Activated naive CD8-positive, alpha-beta T cell treated with anti-CD3 and anti-CD28 coated beads for 36 hours (primary cell): ENCODE measurements at places on chromosomes 4 and X.
A peak's percentile ranks its signal among the peaks of the same experiment; 100 is the strongest.

GRCh38 chrX:134670134-134670924, 12.1 kb upstream of the PLAC1 start:
- DNase-seq: no peak

DNA sequence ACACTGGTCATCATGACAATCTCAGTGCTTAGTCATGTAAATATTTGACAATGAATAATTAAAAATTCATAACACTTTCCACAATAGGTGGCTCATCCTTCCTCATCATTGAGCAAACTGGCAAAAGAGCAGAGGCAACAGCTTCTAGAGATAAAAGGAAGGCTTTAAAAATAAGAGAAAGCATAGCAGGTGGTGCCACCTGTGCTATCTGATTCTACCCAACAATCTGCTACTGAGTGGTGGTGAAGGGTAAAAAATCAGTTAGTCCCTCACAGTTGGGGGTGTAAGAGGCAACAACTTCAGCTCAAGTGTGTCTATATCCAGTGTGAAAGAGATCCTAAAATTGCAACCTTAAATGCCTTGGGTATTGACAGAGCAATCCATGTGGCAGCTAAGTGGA, 280.1 kb upstream of the PPARGC1A start:
- no peak for DNase-seq

GRCh38 chr4:96044971-96045370, 205.1 kb downstream of the PDHA2 start:
- DNase-seq: no peak

GRCh38 chr4:26566133-26566532, 17.8 kb upstream of the TBC1D19 start:
- no peak for DNase-seq

DNA sequence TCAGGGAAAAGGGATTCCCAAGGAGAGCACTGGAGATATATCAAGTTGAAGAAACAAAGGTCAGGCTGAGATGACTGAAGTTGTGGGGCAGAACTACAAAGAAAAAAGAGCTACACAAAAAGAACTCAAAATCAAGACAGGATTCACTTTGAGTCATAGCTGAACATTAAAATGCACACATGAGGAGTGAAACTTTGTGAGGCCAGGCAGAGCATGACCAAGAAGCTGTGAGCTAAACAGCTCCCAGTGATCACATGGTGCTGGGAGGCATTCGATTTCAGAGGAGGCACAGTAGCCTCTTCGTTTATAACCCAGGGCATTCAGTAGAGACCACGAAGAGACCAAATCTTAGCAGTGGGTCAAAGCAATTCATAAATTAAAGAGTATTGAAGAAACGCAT, 145.3 kb downstream of the ATRX start:
- peak; percentile 0 for DNase-seq

DNA sequence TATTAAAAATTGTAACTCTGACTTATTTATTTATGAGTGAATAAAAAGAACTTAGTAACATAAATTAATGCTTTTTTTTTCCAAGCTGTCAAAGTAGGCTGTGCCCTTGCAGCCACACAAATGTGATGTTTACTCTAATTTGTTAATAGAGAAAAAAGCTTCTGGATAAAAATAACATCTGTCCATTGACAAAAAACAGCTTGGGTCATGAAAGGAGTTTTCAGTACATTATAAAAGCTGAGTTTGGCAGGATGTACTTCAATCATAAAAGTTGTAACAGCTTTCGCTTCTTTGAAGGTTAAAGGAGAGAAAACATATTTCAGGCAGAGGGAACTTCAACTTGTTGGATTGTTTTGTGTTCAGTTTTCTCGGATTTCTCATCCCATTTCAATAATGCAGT, 105.6 kb downstream of the SLC4A4 start:
- no peak for DNase-seq

DNA sequence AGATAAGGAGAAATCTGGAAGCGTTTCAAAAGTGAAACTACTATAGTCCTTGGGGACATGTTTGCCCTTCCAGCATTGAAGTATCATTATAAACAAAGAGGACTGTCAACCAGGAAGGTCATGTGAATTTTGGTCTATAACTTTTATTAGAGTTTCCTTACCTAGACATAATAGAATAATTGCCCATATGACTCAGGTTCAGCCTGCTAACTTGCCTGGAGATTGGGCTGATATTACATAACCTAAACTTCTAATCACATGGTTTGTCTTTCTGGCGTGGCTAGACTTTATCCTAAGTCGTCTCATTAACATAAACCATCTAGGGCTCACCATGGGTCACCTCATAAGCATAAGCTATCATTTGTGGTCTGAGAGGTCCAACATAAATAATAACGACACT, 775.9 kb downstream of the CENPC start:
- DNase-seq: no peak

DNA sequence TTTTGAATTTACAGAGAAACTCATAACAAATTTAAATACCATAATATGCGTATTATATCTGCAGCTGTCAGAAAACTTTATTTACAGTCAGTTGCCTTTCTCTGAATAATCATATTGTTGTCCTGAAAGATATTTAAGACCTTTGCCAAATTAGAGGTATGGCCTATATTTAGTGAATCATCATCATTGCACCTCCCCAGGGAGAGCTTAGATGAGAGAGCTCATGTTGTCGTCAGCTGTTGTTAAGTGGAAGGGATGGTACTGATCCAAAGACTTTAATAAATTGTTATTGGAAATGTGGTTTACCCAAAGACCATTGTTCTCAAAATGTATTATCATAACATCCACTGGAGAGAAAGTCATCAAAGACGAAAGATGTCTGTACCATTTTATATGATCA, 128.6 kb downstream of the HTR2C start:
- DNase-seq: no peak

DNA sequence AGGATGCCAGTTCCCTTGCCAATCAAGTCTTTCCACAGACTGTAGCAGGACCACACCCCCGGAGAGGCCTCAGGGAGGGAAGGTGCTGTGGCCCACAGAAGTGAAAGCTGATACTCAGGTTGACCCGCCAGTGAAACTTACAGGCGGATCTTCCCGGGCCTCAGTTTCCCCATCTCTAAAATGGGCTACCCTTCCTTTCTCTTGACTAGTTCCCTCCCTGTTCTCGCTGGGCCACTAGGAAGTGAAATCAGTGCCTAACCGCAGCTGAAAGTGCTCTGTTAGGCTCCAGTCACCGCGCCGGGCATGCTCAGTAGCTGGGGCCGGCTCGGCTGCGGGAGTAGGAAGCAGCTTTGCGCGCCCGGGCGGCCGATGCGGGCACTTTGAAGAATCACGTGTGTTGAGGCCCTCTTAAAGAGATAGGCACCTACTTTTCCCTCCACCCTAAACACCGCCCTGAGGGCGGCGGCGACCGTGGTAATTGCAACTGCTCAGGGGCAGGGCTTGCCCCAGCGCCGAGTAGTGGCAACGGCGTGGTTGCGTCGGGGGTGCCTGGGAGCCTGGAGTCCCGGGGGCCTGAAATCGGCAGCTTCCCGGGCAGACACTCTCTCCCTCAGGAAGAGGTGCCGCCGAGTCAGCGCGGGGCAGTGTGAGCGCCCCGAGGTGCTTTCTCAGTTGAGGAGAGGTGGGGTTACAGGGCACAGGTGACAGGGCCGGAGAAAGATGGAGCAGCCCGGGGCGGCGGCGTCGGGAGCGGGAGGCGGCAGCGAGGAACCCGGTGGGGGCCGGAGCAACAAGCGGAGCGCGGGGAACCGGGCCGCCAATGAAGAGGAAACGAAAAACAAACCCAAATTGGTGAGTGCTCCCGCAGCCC, at the start of gene DIAPH2:
TSS of gene DIAPH2 (plus strand) at position 504 of the 871 bp plus-strand sequence.
- DNase-seq: peak; percentile 73

GRCh38 chrX:97330151-97330550, 446.4 kb downstream of the RPA4 start:
- no peak for DNase-seq

- no peak for DNase-seq
Measured at GRCh38 chr4:84750260-84750959, 167.5 kb downstream of the CDS1 start.

DNA sequence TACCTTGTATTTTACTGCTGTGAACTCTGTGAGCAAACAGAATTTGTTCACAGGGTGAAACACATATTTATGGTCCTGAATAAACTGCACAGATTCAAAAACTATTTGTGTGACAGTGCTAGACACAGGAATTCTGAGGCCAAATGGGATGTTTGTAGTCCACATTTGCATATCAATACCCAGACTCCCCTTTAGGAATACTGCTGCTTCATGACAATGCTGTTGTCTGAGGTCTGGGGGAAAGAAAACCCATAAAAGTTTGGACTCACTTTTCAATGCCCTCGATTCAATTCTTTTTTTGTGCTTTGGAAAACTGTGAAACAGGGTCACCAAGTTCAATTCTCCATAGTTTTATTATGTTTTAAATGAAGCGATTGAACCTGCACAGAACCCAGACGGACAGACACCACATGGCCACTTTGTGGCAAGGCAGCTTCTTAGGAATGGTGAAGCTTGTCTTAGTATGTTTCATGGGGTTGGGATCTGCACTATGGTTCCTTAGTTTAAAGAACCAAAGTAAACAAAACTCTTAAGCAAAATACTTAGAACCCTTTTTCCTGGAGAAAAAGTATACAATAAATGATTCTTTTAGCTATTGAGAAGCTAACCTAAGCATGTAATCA, 92.3 kb upstream of the MAD2L1 start:
- no peak for DNase-seq

DNA sequence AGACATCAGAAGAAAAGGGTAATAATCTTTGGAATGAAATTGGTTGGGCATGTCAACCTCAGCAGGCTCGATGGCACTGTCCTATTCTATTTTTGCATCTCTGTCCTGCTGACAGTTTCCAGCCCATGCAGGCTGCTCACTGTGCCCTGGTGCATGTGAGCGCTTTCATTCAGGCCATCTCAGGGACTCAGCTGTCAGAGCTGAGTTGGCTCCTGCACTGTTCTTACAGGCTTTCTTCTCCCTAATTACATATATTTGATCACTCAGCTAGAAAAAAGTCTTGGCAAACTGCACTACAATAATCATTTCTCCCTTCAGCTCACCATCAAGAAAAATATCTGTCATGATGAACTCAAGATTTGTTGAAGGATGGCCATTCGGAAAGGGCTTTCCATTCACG, 84.7 kb downstream of the RASL11B start:
- DNase-seq: no peak

DNA sequence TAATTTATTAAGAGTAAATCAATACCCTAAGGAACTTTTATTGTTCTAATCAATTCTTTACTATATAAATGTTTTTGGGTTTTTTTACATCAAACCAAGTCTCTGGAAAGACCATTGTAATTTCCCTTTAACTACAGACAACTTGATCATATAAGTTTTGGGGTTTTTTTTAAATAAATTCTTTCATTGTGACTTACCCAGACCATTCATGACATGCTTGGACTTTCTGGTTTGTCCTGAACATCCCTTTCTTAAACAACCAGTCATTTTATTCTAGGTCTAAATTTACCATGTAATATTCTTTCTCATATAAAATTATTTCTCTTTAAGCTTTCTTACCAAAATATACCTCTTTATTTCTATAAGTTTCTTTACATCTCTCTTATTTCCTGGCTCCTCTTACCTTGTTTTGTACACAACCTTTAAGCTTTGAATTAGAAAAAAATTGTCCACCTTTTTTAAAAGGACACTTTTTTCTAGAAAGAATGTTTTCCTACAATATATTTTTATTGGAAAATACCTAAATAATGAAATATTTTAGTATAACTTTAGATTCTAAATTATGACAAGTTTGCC, 8.4 kb downstream of the CNGA1 start:
- DNase-seq: no peak

- no peak for DNase-seq
Measured at GRCh38 chr4:83331956-83332355, 2.7 kb downstream of the HPSE start.

GRCh38 chrX:23786268-23786815, 3.4 kb downstream of the SAT1 start:
- no peak for DNase-seq

GRCh38 chr4:109294006-109294405, 8.5 kb downstream of the COL25A1 start:
- DNase-seq: peak; percentile 9

GRCh38 chr4:189048119-189048518, 892.6 kb upstream of the FRG1 start:
- no peak for DNase-seq

GRCh38 chr4:120059036-120059435, 7.6 kb downstream of the MAD2L1 start:
- no peak for DNase-seq

GRCh38 chr4:141348573-141348972, 127.9 kb downstream of the ZNF330 start:
- DNase-seq: no peak
